Activated CD4-positive, alpha-beta memory T cell treated with anti-CD3 and anti-CD28 coated beads, Interleukin-2, amount 10 ng/mL, durations not matched to agents 7 days and 5 days (primary cell): ENCODE measurements at places on chromosomes 3 and 15. TPM values are rescaled to one million over a fixed set of nuclear protein-coding genes. Genes with fewer than 3 reads are reported as not detected.

SLC28A1 gene
- not detected for total RNA-seq

SHISA5 gene
- 336 TPM for total RNA-seq

MESP2 gene
- not detected for total RNA-seq

SLC28A2 gene
- total RNA-seq: not detected

PLXNB1 gene
- total RNA-seq: 1.9 TPM

RSL24D1 gene
- 111 TPM for total RNA-seq

GREM1 gene
- total RNA-seq: not detected

EPB42 gene
- total RNA-seq: not detected

ARPP19 gene
- 176 TPM for total RNA-seq

APOD gene
- total RNA-seq: not detected

CIDEC gene
- not detected for total RNA-seq

AQP9 gene
- not detected for total RNA-seq
